ENCODE measurements at places on chromosomes 7 and 10.

GRCh38 chr7:135980665-135981180 is 3.6 kb upstream of the MTPN start:
- peak; percentile 91 for DNase-seq

DNA sequence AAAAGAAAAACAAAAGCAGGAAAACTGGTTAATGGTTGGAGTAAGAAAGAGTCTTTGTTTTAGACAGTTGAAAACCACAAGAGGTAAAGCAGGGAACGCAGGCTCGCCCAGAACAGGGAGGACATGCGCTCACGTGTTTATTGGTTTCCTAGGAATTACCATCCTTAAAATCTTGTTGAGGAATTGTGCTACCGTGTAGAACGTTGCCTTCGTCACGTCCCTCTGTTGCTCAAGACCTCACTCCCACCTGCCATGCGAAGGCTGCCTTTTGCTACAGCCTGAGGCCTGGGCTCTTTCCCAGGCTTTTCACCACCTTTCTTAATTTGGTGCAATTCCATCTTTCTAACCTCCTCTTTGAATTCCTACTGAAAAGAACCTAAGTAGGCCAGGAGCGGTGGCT is 61.6 kb upstream of the CAMK1D start:
- no peak for DNase-seq

GRCh38 chr10:133200621-133201031 is 29.4 kb upstream of the UTF1 start:
- no peak for DNase-seq

- DNase-seq, result no peak
These were observed 81.6 kb downstream of the ARHGAP22 start for GRCh38 chr10:48523212-48523819.

GRCh38 chr7:94393246-94394108 is 1.2 kb upstream of the COL1A2 start:
- no peak for DNase-seq

DNA sequence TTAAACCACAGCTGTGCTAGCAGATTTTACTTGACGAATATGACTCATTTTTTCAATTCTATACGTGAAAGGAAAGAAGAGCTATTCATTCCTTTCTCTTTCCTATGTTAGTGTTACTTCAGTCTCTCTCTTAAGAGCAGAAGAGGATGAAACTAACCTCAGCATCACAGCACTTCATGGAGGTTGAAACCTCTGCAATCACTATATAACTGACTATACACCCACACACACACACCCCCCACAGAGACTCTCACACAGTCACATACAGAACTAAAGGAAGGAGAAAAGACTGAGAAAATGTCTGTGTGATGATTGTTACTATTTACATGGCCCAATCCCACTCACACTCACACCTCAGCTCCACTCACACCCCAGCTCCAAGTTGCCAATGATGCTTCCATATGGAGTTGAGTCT is 104.2 kb downstream of the KIF20B start:
- DNase-seq, result peak; percentile 88

GRCh38 chr7:116271963-116272886 is 61.9 kb downstream of the TES start:
- DNase-seq, result peak; percentile 66

DNA sequence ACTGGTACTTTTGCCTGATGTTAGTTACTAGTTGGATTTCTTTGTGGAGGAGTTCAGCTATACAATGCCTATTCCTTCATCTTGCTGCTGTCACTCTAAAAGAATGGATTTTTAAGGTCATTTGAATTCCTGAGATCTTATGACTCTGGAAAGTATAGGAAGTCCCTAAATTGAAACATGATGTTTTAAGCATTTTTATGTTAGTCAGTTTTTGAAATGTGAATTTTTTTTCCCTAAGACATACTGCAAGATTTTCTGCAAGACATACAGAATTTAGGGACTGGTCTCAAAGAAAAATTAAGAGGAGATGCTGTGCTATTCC is 355.8 kb downstream of the SUGCT start:
- DNase-seq, result no peak

DNA sequence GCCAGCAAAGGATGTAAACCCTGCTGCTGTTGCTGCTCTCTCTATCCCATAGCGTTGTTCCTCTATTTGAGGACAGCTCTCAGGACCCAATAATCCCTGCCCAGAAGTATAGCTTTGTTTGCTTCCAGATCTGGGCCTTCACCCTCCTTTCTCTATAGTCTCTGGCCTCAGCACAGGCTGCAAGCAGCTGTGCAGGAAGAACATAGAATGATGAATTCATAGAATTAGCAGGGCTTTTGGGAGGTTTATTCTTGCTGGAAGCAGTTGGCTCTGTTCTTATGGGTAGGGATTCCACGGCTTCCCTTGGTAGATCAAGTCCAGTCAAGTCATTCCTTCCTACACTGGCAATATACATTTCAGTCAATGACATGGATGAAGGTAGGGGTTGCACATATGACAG is 354.7 kb downstream of the HPSE2 start:
- no peak for DNase-seq

DNA sequence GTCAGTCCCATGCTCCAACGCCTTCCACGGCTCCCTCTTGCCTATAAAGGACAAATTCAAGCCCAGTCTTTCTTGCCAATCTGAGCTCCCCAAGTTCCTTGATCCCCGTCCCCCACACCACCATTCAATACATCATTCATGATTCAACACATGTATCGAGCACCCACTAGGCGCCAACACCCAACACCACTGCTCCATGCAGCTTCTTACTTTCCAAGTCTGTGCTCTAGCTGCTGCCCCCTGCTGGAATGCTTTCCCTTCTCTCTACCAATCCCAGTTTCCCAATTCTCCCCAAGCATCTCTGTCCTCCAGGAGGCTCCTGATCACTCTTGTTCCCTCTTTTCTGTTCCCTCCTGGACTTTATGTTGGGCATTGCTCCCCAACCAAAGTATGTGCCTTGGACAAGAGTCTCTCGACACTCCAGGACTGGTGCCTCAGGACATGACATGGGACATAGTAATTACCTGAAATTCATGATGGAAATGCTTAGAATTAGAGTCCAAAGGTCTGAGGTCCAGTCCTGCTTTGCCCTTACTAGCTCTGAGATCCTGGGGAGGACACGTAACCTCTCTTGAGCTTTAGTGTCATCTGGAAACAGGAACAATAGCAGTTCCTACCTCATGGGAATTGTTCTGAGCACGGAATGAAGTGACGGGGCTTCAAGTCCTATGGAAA is 172.7 kb downstream of the NEURL1 start:
- DNase-seq, result no peak

DNA sequence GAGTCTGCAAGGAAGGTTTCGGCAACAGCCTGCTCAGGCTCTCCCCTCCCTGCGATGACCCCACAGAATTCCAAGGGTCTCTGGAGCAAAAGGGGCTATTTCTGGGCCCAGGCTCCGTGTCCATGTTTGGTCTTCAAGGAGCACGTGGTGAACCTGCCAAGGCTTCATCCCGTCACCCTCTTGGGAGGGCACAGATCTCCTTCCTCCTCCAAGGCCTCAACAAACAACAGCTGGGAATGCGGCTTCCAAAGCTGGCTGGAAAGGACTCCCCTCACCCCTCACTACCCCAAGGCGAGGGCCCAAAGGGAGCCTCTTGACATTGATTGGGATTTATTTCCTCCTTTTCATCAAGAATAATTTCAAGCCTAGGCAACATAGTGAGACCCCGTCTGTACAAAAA is 14.0 kb upstream of the KPNA7 start:
- DNase-seq, result no peak

GRCh38 chr7:155017834-155018233 is 14.9 kb upstream of the PAXIP1 start:
- DNase-seq, result no peak
